ENCODE measurements at places on chromosomes 1 and 21.

DNA sequence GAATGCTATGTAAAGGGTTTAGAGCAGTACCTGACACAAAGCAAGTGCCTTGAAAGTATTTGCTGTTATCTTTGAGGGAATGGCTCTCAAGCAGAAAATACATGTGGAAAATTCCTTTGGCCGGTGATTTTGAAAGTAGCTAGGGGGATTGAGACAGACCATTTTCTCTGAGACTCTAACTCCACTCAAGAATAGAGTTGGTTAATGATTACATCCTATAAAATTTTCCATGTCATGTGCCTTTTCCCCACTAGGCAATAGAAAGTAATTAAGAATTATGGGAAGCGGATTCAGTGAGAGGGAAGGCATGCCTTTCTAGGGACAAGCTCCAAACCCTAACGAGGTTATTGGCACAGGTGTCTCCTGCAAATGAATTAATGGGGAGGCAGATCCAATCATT, 276.0 kb downstream of the GPATCH2 start:
- no peak overlapping the region for H3K27ac ChIP-seq
- no peak overlapping the region for H3K4me3 ChIP-seq
- no peaks in the 10 kb centered on the region for H3K4me1 ChIP-seq
- H3K27me3 ChIP-seq: no peaks in the 10 kb centered on the region

DNA sequence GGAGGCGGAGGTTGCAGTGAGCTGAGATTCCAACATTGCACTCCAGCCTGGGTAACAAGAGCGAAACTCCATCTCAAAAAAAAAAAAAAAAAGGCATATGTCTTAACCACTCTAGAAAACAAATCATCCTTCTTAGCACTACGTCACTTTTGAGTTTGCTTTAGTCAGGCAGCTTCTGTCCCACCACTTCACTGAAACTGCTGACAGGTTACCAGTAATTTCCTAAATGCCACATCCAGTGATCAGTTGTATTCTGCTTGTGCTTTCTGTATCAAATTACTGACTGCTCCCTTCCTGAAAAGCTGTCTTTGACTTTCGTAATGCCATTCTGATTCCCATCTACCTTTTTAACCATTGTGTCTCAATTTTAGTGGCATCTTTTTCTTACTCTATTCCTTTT, 21.7 kb downstream of the RCOR3 start:
- DNase-seq: no peak
- peak overlapping the region; percentile 53 for H3K27ac ChIP-seq
- no peaks in the 10 kb centered on the region for H3K4me1 ChIP-seq
- H3K27me3 ChIP-seq: no peaks in the 10 kb centered on the region

DNA sequence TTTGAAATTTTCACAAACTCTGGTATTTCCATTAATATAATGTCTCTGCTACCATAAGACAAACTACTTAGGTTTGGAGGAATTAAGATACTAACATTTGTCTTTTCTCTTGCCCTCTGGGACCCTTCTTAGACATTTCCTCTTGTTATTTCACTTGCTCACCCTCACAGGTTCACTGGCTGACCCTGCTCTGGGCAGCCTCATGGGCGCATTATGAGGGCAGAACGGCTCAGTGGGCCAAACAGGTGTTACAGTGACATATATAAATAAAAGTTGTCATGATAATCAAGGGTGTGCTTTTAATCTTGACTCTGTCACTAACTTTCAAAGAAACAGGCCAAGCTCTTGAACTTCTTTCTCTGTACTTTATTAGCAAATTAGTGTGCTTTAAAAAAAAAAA, 46.5 kb downstream of the ZNHIT6 start:
- H3K27me3 ChIP-seq: no peaks in the 10 kb centered on the region
- no peak for DNase-seq
- H3K36me3 ChIP-seq: no peaks in the 10 kb centered on the region
- no peak overlapping the region for H3K27ac ChIP-seq
- peaks cover 1% of the 10 kb centered on the region for H3K4me1 ChIP-seq

DNA sequence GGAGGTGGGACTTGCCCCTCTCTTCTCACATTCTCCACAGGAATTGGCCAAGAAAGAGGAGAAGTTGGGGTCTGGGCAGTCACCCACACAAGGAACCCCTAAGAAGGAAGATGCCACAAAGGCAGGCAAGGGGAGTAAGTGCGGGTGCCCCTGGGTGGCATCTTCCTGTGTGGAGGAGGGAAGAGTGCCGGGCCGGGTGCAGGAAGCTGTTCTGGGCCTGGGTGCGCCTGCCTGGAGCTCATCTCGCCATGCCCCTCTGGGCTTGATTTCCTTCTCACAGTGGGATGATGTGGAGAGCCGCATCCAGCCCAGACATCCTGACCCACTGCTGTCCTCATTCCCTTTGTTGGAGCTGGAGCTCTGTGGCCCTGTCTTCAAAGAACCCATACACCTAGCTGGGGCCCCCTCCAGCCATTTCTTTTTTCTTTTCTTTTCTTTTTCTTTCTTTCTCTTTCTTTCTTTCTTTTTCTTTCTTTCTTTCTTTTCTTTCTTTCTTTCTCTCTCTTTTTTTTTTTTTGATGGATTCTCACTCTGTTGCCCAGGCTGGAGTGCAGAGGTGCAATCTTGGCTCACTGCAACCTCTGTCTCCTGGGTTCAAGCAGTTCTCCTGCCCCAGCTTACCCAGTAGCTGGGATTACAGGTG, 9.3 kb downstream of the LRRC71 start:
- no peaks in the 10 kb centered on the region for H3K36me3 ChIP-seq
- H3K27ac ChIP-seq: no peak overlapping the region
- DNase-seq: no peak
- H3K27me3 ChIP-seq: peaks cover 46% of the 10 kb centered on the region
- no peak overlapping the region for H3K4me3 ChIP-seq
- H3K4me1 ChIP-seq: peaks cover 10% of the 10 kb centered on the region

DNA sequence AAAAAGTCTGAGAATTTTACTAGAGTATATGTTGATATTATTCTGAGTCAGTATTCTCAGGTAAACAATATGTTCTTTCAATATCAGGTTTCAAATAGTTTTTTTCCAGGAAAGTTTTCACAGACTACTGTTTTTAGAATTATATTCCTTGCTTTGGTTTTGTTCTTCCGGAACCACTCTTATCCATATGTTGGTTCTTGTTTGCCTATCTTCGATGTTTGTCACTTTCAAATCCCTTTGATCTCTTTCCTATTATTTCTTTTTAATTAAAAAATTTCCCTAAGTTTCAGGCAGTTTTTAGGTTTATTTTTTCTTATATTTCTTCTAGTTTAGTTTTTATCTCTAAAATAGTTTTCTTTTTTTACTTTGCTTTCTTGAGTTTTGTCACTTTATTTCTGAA, 20.9 kb downstream of the NOS1AP start:
- H3K27ac ChIP-seq: no peak overlapping the region
- peaks cover 1% of the 10 kb centered on the region for H3K4me1 ChIP-seq
- H3K4me3 ChIP-seq: no peak overlapping the region
- H3K27me3 ChIP-seq: no peaks in the 10 kb centered on the region
- H3K36me3 ChIP-seq: no peaks in the 10 kb centered on the region

DNA sequence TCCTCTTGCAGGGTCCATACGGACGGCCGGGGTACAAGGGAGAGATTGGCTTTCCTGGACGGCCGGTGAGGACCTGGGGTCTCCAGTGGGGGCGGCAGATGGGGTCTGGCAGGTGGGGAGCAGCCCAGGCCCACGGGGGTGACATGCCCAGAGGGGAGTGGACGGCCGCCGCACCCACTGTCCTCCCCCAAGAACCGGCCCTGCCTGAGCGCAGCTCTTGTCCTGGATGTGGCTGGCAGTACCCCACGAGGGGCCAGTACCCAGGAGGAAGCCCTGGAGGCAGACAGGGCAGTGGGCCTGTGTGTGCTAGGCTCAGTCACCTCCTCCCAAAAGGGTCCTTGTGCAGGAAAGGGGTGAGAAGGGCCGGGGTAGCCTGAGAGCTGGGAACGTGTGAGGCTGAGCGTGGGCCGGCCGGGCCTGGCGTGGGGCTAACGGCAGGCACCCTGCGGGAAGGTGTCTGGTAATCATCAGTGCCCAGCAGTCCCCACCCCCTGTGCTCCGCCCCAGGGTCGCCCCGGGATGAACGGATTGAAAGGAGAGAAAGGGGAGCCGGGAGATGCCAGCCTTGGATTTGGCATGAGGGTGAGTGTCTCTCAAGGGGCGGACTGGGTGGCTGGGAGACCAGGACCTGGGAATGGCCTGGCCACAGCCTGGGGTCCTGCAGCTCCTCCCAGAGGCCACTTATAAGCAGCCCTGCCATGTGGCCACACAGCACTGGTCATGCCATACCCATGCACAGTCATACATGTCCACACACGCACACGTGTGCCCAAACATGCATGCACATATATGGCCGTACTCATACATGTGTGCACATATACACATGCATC, 47.2 kb downstream of the SLC19A1 start:
- peaks cover 4% of the 10 kb centered on the region for H3K4me1 ChIP-seq
- H3K36me3 ChIP-seq: peaks cover 41% of the 10 kb centered on the region
- no peaks in the 10 kb centered on the region for H3K27me3 ChIP-seq
- no peak overlapping the region for H3K27ac ChIP-seq
- DNase-seq: no peak
- no peak overlapping the region for H3K4me3 ChIP-seq

DNA sequence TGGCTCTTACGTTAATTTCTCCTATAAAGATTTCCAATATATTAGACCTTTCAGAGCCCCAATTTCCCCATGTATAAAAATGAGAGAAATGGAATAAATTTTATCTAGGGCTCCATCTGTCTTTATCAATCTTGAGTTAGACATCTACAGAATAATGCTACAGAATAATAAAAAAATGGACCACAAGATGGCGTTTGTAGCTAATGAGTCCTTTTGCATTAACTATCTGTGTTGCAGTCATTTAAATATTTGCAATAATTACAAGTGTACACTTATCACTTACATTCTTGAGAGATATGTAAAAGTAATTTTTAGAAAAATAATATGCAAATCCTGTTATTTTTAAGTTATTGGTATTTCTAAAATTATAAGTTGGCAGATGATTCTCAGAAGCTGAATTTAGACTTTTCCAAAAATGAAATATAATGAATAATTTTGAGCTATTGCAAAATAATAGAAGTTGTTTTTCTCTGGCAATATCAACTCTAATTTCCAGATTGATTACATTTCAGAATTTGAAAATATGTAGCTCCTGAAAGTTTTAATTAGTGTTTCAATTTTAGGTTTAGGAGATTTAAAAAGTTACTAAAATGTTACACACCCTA, 87.7 kb downstream of the SNX7 start:
- no peaks in the 10 kb centered on the region for H3K4me1 ChIP-seq
- no peaks in the 10 kb centered on the region for H3K27me3 ChIP-seq
- H3K4me3 ChIP-seq: no peak overlapping the region
- DNase-seq: peak; percentile 13
- no peak overlapping the region for H3K27ac ChIP-seq

DNA sequence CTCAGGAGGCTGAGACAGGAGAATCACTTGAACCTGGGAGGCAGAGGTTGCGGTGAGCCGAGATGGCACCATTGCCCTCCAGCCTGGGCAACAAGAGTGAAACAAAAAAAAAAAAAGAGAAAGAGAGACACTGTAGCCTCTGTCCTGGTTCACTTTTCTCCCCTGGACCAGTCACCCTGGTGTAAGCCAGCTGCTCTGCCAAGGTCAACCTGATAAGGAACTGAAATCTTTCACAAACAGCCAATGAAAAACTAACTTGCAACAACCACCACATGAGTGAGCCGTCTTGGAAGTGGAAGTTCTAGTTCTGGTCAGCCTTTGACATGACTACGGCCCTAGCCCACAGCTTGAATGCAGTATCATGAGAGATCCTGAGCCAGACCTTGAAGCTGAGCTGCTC, 36.8 kb upstream of the CXADR start:
- no peak for DNase-seq
- no peak overlapping the region for H3K27ac ChIP-seq
- no peak overlapping the region for H3K4me3 ChIP-seq
- no peaks in the 10 kb centered on the region for H3K27me3 ChIP-seq
- no peaks in the 10 kb centered on the region for H3K4me1 ChIP-seq
- no peaks in the 10 kb centered on the region for H3K36me3 ChIP-seq

GRCh38 chr21:31482460-31482859, 138.4 kb upstream of the TIAM1 start:
- H3K4me3 ChIP-seq: no peak overlapping the region
- H3K27ac ChIP-seq: no peak overlapping the region
- H3K27me3 ChIP-seq: no peaks in the 10 kb centered on the region
- H3K4me1 ChIP-seq: no peaks in the 10 kb centered on the region
- DNase-seq: no peak
- H3K36me3 ChIP-seq: no peaks in the 10 kb centered on the region

DNA sequence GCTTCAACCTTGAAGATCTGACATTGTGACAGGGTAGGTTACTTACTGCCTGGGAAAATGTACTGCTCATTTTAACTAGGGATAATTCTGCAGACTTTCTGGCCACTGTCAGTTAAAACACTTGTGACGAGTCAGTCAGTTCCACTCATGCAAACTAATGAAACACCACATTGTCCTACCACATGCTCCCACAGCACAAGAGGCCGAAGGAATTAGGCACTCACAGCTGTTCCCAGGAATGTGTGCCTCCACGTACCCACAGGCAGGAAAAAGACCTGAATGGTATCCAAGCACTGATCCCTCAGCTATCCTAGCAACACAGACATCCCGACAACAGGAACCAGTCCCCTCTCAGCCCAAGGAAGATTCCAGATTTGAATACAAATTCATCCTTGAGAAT, 12.3 kb downstream of the BCAR3 start:
- no peak overlapping the region for H3K27ac ChIP-seq
- H3K4me1 ChIP-seq: peaks cover 21% of the 10 kb centered on the region
- no peaks in the 10 kb centered on the region for H3K27me3 ChIP-seq
- no peak overlapping the region for H3K4me3 ChIP-seq

GRCh38 chr21:37459575-37459974, 93.0 kb downstream of the DYRK1A start:
- peak; percentile 60 for DNase-seq
- H3K36me3 ChIP-seq: peaks cover 5% of the 10 kb centered on the region
- H3K27ac ChIP-seq: no peak overlapping the region
- H3K27me3 ChIP-seq: no peaks in the 10 kb centered on the region
- no peak overlapping the region for H3K4me3 ChIP-seq
- peaks cover 10% of the 10 kb centered on the region for H3K4me1 ChIP-seq

DNA sequence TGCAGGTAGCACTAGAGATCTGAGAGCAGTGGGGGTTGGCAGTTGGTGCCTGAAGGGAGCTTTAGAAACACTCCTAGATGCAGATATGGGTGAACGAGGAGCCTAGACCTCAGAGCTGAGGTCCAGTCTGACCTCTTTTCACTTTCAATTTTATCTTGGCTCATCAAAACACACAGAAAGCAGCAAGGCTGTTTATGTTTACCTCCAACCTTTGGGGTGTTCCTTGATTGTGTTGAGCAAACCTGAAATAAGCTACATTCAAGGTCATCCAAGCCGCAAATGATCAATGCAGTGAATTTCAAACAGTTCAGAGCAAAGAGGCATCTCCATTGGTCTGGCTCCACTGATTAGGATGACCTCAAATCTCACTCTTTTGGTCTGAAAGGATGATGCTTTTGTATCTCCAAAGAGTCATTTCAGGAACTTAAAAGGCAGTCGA, 1.3 kb downstream of the LY9 start:
- DNase-seq: no peak
- H3K36me3 ChIP-seq: no peaks in the 10 kb centered on the region
- H3K27ac ChIP-seq: no peak overlapping the region
- H3K27me3 ChIP-seq: no peaks in the 10 kb centered on the region

DNA sequence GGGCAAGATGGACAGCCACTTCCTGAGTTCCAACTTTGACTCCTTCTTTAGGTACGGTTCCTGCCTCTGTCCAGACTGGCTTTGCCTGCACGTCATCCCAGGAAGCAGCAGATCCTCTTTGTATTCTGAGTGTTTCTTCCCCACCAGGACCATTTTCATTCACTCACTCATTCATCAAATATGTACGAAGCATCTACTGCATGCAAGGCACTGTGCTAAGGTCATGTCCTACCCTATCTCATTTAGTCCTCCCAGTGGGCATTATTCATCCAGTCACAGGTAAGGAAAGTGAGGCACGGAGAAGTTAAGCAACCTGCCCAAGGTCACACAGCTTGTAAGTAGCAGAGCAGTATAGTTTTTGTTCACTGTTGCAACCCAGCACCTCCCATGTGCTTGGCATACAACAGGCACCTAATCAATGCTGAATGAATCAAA, 13.9 kb downstream of the CRYBG2 start:
- H3K27ac ChIP-seq: no peak overlapping the region
- DNase-seq: no peak
- H3K4me1 ChIP-seq: peaks cover 10% of the 10 kb centered on the region
